Neural crest cell (in vitro differentiated cells): ENCODE measurements at places on chromosomes 6 and 20. TPM values are rescaled to one million over a fixed set of nuclear protein-coding genes. Genes with fewer than 3 reads are reported as not detected.

DEFB124 gene
- total RNA-seq, result not detected in 2 replicates

DNA sequence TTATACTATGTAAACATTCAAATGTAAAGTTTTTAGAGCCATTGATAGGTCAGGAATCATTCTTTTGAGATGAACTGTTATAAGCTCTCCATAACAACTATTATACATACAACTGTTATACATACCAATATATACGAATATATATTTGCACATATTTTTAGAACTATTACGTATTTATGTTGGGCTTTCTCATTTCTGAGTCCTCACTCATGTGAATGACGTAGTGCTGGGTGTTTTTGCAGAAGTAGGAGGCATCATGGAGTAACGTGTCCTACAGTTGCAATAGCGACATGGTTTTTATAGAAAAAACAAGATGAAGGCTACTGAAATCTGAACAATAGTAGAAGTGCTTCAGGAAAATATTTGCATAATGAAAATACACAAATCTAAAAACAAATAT lies 36.4 kb upstream of the ADGRF4 start:
- no peaks in the 10 kb centered on the region for H3K36me3 ChIP-seq
- no peak overlapping the region for H3K27ac ChIP-seq
- no peaks in the 10 kb centered on the region for H3K4me1 ChIP-seq
- no peak for DNase-seq
- H3K4me3 ChIP-seq, result no peak overlapping the region

DNA sequence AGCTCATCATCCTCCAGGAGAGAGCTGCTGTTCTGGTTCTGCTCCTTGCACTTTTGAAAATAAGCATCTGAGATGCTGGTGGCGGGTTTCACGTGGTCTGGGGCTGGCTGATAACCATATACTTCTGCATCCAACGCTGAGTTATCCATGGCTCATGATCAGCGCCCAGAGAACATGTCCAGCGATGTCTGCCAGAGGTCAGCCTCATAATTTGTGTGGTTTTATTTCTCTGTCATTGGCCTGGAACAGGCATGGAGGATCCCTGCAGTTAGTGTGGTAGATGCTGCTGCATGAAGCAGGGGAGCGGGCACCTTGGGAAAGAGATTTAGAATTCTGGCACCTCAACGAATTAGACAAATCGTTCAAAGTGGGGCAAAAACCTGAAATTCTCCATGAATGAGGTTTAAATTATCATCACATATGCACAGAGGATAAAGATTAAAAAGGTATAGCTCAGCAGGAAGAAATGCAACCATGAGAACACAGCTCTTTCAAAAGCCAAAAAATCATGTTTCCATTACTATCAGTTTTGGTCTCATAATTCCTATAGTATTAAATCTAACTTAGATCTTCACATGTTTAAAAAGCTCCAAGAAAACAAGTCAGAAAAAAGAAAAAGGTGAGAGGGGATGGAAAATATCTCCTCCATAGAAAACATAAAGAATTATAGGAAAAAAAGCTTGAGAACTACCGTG lies 157.2 kb downstream of the SOD2 start:
- no peaks in the 10 kb centered on the region for H3K4me1 ChIP-seq
- DNase-seq, result no peak
- no peak overlapping the region for H3K27ac ChIP-seq
- no peak overlapping the region for H3K4me3 ChIP-seq
- peaks cover 19% of the 10 kb centered on the region for H3K27me3 ChIP-seq

DNA sequence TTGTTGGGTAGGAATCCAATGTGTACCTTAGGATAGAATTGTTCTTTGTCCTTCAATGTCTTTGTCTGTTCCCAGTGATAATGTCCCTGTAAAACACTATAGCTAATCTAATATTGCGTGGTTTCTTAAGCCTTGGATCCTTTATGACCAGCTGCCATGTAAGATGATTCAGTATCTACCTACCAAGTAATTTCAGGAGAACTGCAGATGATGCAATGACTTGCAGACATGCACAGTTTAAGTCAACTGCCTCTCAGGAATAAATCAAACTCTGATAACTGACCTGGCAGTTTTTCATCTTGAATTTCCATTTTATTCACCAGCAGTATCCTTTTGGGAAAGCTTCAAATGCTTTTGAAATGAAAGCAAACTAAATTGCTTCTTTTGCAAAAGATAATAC lies 157.8 kb downstream of the TPBG start:
- H3K4me1 ChIP-seq, result no peaks in the 10 kb centered on the region
- DNase-seq, result no peak
- H3K27me3 ChIP-seq, result no peaks in the 10 kb centered on the region
- H3K36me3 ChIP-seq, result no peaks in the 10 kb centered on the region
- no peak overlapping the region for H3K4me3 ChIP-seq

OXT gene
- total RNA-seq, result not detected in 2 replicates

DNA sequence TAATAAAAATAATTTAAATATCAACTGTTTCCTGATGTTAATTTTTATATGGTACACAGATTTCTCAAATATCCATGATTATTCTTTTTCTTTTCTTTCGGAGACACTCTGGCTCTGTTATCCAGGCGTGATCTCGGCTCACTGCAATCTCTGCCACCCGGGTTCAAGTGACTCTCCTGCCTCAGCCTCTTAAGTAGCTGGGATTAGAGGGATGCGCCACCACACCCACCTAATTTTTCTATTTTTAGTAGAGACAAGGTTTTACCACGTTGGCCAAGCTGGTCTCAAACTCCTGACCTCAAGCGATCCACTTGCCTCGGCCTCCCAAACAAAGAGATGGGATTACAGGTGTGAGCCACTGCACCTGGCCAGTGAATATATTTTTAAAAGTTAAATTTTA lies 20.5 kb downstream of the ROMO1 start:
- no peaks in the 10 kb centered on the region for H3K4me1 ChIP-seq
- no peaks in the 10 kb centered on the region for H3K27me3 ChIP-seq
- no peak overlapping the region for H3K4me3 ChIP-seq
- no peak overlapping the region for H3K27ac ChIP-seq

DNA sequence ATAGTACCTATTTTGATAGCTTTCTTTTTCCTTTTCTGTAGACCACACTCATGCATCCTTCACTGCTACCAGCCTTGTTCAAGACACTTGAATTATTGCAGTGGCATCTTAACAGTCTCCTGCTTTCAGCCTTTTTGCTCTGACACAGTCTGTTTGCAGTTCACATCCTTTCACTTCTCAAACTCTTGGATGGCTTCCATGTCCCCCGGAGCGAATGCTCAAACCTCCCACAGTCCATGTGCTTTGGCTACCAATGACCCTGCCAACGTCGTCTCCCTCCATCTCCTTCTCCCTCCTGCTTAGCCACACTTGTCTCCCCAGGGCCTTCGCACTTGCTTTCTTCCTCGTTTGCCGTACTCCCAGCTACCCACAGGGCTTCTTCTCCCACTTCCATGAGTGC lies 270.0 kb upstream of the ZFP64 start:
- no peak overlapping the region for H3K27ac ChIP-seq
- H3K4me3 ChIP-seq, result no peak overlapping the region
- no peak for DNase-seq
- no peaks in the 10 kb centered on the region for H3K36me3 ChIP-seq

ADGRF5 gene
- total RNA-seq, result 0.16 TPM in 1 of 2 replicates, not detected in the other

DNA sequence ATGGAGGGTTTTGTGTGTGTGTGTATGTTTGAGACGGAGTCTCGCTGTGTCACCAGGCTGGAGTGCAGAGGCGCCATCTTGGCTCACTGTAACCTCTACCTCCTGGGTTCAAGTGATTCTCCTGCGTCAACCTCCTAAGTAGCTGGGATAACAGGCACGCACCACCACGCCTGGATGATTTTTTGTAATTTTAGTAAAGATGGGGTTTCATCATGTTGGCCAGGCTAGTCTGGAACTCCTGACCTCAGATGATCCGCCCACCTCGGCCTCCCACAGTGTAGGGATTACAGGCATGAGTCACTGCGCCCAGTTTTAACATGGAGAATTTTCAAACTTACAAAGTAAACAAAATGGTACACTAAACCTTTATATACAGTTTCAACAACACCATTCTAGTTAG lies 22.8 kb downstream of the AMD1 start:
- no peak for DNase-seq
- H3K4me1 ChIP-seq, result no peaks in the 10 kb centered on the region
- H3K4me3 ChIP-seq, result no peak overlapping the region
- no peaks in the 10 kb centered on the region for H3K27me3 ChIP-seq

DNA sequence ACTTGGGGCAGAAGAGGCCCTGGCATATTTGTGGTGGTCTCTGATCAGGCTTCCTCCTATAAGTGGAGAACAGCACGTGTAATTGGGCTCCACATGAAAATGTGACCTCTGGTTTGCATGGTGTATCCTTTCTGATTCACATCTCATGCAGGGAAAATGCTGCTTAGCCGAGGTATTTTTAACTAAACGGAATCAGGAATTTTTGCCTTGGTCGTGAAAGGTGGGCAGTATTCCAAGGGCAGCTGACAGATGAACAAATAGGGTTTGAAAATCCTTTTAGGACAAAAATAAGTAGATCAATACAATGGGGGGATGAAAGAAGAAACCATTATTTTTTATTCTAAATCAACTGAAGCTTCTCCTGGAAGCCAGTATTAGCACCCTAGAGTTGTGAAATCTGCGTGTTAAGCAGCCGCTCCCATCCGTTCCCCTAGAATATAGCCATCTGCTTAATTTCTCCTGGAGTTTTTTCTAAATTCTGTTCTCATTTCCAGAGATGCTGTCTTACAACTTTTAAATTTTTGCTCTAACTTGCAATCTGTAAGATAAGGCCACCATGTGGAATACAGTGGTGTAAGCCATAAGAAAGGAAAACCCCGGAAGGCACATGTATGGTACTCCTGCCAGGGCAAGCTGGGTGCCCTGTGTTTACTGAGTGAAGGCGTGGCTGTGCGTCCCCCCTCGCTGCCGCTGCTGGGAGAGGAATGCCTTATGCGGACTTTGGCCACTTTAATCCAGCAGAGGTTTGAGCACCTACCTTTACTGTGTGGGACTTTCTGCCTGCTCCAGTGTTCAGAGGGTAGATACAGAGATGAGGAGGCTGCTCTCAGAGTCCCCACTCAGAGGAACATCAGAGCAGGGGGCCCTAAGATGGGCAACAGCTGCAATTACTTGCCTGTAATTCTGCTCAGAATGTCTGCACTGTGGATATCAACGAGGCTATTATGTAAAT lies 52.4 kb downstream of the SYNJ2 start:
- H3K36me3 ChIP-seq, result peaks cover 5% of the 10 kb centered on the region
- no peak overlapping the region for H3K4me3 ChIP-seq
- H3K27ac ChIP-seq, result no peak overlapping the region
- H3K4me1 ChIP-seq, result peaks cover 11% of the 10 kb centered on the region
- no peak for DNase-seq
- peaks cover 7% of the 10 kb centered on the region for H3K27me3 ChIP-seq

METTL24 gene
- total RNA-seq, result 3.6 and 4.7 TPM in 2 replicates

DNA sequence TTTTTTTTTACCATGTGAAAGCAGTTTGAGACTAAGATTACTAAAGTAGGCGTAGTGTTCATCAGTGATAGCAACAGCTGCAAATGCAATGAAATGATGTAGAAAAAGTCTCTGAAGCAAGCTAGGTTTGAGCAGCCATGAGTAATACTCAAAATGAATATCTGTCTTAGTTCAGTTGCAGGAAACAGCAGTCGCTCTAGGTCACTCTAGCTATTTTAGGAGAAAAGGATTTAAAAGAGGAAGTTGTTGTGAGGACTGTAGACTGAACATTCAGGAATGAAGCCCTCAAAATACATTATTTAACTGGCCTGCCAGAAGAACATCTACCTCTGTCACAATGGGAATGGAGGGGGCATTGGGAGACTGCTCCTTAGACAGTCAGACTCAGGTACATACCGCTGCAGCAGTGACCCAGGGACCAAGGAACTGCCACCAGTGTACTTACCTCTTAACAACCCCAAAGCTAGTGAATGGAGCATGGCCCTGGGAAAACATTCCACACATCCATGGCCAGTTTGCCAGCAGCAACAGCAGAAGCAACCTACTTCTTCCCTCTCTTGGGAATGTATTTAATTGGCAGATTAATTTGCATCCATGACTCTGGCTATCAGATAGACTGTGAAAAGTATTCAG lies 243.0 kb upstream of the KHDRBS2 start:
- no peak overlapping the region for H3K4me3 ChIP-seq
- H3K36me3 ChIP-seq, result no peaks in the 10 kb centered on the region
- H3K27me3 ChIP-seq, result no peaks in the 10 kb centered on the region
- no peaks in the 10 kb centered on the region for H3K4me1 ChIP-seq

MYLK4 gene
- 0.80 and 0.96 TPM in 2 replicates for total RNA-seq

MUC21 gene
- total RNA-seq, result not detected in 2 replicates

DNA sequence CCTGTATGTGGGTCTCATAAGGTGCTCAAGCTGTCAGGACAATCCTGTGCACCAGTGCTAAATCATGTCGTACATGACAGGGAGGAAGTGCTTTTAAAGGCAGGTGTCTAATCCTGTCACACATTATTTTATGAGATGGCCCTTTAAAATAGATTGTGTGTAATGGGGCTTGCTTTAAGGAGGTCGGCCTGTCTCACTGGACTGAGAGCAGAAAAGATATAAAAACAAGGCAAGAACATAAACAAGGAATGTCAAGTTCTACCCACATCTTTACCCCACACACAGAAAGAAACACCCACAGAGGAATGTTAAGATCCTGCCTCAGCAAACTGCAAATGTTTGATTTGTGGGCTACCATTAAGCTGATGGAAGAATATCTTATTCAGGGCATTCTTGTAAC lies 279.0 kb downstream of the FOXA2 start:
- no peak overlapping the region for H3K4me3 ChIP-seq
- no peak for DNase-seq
- H3K36me3 ChIP-seq, result no peaks in the 10 kb centered on the region
- peaks cover 68% of the 10 kb centered on the region for H3K27me3 ChIP-seq
- H3K27ac ChIP-seq, result no peak overlapping the region

DNA sequence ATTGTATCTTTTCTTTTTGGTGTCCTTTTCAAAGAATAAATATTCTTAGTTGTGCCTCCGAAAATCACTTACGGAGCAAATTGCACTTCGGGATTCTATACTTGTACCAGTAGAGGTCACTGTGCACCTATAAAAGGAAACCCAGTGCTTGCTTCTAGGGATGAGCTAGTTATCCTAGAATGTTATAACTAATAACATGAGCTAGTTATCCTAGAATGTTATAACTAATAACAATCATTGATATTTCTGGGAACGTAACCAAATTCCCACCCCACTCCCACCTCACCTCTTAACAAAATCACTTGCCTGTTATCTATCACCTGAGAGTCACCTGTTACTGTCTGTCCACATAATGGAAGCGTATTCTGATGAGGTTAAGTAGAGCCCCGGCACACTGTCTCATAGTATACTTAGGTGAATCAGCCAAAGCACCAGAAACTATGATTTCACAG lies 126.9 kb upstream of the TIAM2 start:
- no peak overlapping the region for H3K4me3 ChIP-seq
- DNase-seq, result no peak
- no peaks in the 10 kb centered on the region for H3K36me3 ChIP-seq
- H3K4me1 ChIP-seq, result peaks cover 22% of the 10 kb centered on the region

DNA sequence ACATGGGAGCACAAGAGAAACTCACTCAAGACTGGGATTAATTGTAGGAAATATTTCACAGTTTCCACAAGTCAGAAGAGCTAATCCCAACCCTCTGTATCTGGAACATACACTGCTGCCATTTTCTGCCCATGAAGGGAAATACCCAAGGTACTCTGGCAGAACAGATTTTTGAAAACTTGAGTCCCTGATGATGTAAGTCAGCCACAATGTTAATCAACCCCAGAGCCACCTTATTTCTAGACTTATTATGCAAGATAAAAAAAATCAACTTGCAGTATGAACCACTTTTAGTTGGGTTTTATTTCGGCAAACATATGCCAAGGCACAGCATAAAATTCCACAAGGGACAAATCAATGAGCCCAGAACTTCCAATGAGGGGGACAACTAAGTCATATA lies 141.5 kb downstream of the LY86 start:
- no peak overlapping the region for H3K27ac ChIP-seq
- H3K27me3 ChIP-seq, result no peaks in the 10 kb centered on the region
- H3K4me1 ChIP-seq, result peaks cover 29% of the 10 kb centered on the region
- no peak overlapping the region for H3K4me3 ChIP-seq
- DNase-seq, result no peak
